Thyroid gland (tissue), 4 donors: ENCODE measurements at places on chromosomes 5 and 9. TPM values are rescaled to one million over a fixed set of nuclear protein-coding genes. Genes with fewer than 3 reads are reported as not detected.

DNA sequence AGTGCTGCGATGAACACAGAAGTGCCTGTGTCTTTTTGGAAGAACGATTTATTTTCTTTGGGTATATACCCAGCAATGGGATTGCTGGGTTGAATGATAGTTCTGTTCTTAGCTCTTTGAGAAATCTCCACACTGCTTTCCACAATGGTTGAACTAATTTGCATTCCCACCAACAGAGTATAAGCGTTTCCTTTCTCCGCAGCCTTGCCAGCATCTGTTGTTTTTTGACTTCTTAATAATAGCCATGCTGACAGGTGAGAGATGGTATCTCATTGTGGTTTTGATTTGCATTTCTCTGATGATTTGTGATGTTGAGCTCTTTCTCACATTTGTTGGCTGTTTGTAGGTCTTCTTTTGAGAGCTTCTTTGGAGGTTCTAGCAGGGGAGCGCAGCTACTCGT, 134.6 kb downstream of the TENT4A start:
- H3K27ac ChIP-seq = no peak overlapping the region
- DNase-seq = no peak
- H3K36me3 ChIP-seq = no peaks in the 10 kb centered on the region
- H3K4me3 ChIP-seq = no peak overlapping the region
- H3K4me1 ChIP-seq = no peaks in the 10 kb centered on the region

- no peak for DNase-seq
- peaks cover 36% of the 10 kb centered on the region for H3K4me1 ChIP-seq
- no peaks in the 10 kb centered on the region for H3K36me3 ChIP-seq
- no peak overlapping the region for H3K27ac ChIP-seq
Measured at GRCh38 chr5:14208071-14209021, 65.2 kb downstream of the TRIO start.

DNA sequence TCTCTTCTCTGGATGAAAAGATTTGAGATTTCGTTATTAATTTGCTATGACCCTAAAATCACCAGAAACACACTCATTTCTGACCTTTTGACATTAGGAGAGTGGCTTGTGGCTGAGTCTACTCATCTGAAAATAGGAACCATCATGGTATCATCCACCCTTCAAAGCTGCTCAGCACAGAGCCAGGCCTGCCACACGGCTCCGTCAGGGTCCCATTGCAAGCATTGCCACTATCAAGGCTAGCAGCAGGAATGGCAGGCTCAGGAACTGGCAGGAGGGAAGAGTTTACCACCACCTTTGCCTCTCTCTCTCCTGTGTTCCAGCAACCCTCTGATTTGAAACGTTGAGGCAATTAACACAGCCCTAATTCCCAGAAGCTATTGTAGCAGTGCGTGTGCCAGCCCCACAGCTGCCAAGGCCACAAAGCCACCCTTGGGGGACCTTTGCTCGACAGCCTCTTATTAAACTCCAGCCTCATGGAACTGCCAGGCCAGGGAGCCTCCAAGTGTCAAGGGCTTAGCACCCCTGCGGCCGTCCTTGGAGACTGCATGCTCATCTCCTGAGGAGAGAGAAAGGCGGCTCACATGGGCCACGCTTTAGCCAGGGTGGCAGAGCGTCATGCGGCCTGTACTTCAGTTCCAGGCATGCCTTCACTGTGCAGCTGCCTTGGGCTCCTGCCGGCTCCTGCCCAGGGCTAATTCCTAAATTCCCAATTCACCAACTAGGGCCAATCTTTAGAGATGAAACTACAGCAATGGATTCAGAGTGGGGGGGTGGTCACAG, 145.9 kb downstream of the ROR2 start:
- no peaks in the 10 kb centered on the region for H3K27me3 ChIP-seq
- no peaks in the 10 kb centered on the region for H3K36me3 ChIP-seq
- no peak overlapping the region for H3K4me3 ChIP-seq
- no peak overlapping the region for H3K27ac ChIP-seq
- peaks cover 48% of the 10 kb centered on the region for H3K4me1 ChIP-seq

DNA sequence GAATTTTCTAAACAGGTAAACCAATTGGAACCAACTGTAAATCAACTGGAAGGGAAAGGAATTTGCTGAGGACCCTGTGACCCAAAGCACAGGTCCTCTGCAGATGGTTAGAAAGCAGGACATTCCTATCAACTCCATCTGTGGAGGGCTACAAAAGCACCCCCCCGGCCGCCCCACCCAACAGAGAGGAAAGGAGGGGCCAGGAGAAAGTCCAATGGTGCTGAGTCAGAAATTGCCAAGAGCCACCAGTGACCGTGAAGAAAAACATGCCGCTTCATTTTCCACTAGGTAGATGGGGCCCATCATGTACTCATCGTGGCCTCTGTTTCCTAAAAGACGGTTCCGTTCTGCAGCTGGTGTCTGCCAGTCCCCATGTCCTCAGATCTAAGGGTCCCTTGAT, 66.3 kb downstream of the RAPGEF1 start:
- no peak for DNase-seq
- peak overlapping the region; percentile 91 for H3K27ac ChIP-seq
- no peaks in the 10 kb centered on the region for H3K27me3 ChIP-seq
- H3K4me1 ChIP-seq = peaks cover 96% of the 10 kb centered on the region
- no peak overlapping the region for H3K4me3 ChIP-seq

DNA sequence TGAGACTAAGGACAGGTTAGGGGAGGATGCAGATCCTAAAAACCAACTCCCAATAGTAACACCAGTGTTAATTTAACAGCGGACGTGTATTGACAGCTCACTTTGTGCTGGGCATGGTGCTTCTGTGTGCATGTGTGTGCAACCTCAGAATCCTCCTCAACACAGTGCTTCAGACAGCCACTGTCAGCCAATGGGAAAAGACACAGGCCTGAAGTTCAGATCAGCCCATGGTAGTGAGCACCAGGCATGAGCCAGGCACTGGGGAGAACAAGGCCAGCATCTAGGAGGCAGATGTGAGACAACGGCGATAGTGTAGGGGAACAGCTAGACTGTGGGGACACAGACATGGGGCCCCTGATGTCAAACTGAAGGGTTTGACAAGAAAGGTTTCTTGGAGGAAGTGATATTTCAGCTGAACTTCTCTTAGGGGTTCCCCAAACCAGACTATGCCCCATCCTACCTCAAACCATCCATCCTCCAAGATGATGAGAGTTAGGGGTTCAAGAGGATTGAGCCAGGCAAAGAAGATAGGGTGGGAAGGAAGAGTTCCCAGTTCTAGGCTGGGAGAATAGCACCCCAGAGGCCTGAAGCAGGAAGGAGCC, 71.5 kb upstream of the PSD2 start:
- no peaks in the 10 kb centered on the region for H3K36me3 ChIP-seq
- H3K27ac ChIP-seq = no peak overlapping the region
- peaks cover 16% of the 10 kb centered on the region for H3K4me1 ChIP-seq
- no peak for DNase-seq

DNA sequence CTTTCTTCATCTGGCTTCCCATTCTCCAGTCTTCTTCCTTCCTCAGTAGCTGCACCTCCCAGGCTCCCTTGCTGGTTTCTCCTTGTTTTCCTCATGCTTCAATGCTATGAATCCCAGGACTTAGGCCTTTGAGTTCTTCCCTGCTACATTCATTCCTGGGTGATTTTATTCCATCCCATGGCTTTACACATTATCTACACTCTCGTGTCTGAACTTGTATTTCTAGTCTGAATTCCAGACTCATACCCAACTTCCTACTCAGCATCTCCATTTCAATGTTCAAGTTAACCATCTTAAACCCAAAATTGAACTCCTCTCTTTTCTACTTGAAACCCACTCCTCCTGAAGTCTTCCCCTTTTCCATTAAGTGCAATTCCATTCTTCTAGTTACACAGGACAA, 20.0 kb downstream of the SLC24A2 start:
- H3K27ac ChIP-seq = no peak overlapping the region
- H3K36me3 ChIP-seq = no peaks in the 10 kb centered on the region
- no peaks in the 10 kb centered on the region for H3K4me1 ChIP-seq
- no peak for DNase-seq
- H3K27me3 ChIP-seq = no peaks in the 10 kb centered on the region

DNA sequence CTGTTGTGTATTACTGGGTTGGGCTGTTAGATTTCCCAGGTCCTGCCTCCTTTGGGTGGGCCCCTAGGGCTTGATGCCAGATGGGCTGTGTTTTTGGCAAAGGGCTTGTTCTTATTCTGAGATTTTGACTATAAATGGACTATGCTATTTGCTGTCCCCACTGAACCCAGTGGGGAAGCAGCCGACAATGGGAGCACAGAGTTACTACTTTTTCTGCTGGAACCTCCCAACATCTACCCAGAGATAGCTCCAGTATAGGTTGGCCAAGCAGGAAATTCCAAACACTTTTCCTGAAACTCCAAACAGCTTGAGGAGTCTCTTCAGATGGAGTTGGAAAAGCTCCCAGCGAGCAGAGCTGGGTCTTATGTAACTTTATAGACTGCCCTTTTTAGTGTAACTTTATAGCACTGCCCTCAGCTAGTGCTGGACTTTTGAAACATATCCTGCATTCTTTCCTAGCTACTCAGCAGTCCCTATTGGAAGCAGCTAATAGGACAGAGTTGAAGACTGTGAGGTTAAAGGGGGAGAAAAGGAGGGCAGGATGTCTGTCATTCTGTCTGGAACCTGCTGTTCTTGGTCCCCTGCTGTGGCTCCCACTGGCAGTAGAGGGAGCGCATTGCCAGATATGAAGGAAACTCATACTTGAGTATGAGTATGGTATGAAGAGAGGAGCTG, 21.0 kb downstream of the RUSC2 start:
- no peaks in the 10 kb centered on the region for H3K36me3 ChIP-seq
- no peak overlapping the region for H3K4me3 ChIP-seq
- peak; percentile 60 for DNase-seq
- peak overlapping the region; percentile 85 for H3K27ac ChIP-seq
- no peaks in the 10 kb centered on the region for H3K27me3 ChIP-seq

The SLC45A2 gene
- total RNA-seq = not detected

The TMEM141 gene
- 81.6 TPM for total RNA-seq

The CER1 gene
- not detected for total RNA-seq

The LHX6 gene
- total RNA-seq = 4.4 TPM

The PITX1 gene
- not detected for total RNA-seq

The NTRK2 gene
- total RNA-seq = 155 TPM
